NCI-H1048 (cell line): ENCODE measurements at places on chromosomes 1 and 21.

- DNase-seq, result no peak
Observed at GRCh38 chr1:172238965-172239364, 181.5 kb upstream of the C1orf105 start.

DNA sequence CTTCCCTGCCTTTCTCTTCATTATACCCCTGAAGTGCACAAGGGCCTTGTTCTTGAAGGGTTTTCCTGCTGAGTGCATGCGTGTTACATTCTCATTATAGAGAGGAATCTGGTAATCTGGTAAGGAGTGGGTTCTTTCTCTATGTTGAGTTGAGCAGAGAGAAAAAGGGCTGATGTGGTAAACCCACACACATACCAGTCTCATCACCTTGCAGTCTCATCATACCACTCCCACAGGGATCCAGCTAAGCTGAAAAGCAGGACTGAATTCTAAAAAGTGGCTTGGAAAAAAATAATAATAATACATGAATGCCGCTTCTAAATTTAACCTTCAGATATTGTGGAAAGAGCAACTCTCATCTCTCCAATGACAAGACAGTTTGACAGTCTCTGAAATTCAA lies 10.5 kb upstream of the HTR1D start:
- no peak for DNase-seq

- DNase-seq, result no peak
Observed at GRCh38 chr1:234170067-234170466, 203.2 kb upstream of the COA6 start.

- no peak for DNase-seq
Observed at GRCh38 chr1:230194525-230194924, 127.5 kb downstream of the GALNT2 start.

DNA sequence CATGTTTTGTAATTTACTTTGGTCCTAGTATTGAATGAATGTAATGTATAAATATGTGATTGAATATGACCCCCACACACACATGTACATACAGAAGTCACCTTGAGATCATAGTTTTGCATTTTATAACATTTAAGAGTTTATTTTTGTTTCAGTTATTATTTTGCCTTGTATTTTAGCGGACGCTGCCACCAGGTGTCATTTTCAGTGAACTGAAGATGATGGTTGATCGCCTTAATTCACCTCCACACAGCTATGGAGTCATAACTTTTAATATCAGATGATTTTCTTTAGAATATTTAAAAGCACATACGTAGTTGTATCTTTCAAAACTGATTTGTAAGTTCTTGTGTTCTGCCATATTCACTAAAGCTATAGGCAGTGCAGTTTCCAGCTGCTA lies 130.4 kb downstream of the DYRK1A start:
- no peak for DNase-seq

DNA sequence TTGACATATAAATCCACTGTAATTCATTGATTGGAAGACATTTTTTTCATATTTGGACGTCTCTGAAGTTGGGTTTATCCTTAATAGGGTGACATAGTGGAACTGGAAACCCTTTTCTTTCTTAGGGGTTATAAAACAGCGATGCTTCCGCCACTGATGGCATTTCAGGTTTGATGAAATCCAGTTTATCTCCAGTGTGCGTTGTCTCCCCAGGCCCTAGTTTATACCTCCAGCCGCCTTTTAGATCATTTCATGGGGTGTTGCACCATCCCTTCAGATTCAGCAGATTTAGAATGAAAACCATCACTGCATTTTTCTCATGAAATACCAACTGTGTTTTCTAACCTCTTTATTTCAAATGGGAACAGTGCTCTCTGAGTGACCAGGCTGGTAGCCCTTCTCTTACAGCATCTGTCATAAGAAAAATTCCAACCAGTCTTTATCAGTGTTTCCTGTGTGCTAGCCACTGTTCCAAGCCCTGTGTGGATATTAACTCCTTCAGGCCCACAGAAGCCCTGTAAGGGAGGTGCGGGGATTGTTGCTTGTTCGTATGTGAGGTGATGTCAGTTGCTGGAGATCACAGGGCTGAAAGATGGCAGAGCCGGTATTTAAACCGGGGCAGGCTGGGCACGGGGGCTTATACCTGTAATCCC lies 19.0 kb downstream of the H6PD start:
- DNase-seq, result no peak

GRCh38 chr1:238143038-238143437 lies 252.3 kb upstream of the ZP4 start:
- DNase-seq, result no peak

- DNase-seq, result no peak
Observed at GRCh38 chr21:15520811-15521643, 208.8 kb upstream of the USP25 start.

DNA sequence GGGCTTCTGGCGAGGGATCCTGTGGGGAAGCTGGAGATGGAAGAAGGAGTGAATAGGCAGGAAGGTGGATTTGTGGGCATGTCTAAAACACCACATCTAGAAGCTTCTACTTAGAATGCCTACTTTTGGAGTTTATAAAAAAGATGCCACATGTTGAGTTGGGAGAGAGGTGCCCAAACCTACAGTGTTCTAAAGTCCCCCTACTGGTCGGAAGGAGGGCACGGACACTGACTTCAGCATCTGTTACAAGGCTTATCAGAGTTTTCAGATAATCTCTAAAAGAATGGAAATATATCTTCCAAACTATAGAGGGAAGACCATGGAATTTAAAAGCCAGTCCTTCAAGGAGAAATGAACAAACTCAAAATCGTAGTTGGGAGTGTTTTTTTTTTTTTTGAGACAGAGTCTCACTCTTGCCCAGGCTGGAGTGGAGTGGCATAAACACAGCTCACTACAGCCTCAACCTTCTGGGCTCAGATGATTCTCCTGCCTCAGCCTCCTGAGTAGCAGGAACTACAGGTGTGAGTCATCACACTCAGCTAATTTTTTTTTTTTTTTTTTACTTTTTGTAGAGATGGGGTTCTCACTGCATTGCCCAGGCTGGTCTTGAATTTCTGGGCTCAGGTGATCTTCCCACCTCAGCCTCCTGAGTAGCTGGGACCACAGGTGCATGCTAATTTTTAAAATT lies 14.8 kb downstream of the IBA57 start:
- DNase-seq, result no peak
